WTC11 (cell line): ENCODE measurements at places on chromosomes 16 and 17.

GRCh38 chr16:88264641-88265285 lies 118.0 kb upstream of the ZNF469 start:
- peak; percentile 48 for DNase-seq

- no peak for DNase-seq
Observed at GRCh38 chr16:30077656-30078055, 1.9 kb downstream of the PPP4C start.

GRCh38 chr17:35116845-35117244 lies 2.8 kb downstream of the RAD51D start:
- no peak for DNase-seq

DNA sequence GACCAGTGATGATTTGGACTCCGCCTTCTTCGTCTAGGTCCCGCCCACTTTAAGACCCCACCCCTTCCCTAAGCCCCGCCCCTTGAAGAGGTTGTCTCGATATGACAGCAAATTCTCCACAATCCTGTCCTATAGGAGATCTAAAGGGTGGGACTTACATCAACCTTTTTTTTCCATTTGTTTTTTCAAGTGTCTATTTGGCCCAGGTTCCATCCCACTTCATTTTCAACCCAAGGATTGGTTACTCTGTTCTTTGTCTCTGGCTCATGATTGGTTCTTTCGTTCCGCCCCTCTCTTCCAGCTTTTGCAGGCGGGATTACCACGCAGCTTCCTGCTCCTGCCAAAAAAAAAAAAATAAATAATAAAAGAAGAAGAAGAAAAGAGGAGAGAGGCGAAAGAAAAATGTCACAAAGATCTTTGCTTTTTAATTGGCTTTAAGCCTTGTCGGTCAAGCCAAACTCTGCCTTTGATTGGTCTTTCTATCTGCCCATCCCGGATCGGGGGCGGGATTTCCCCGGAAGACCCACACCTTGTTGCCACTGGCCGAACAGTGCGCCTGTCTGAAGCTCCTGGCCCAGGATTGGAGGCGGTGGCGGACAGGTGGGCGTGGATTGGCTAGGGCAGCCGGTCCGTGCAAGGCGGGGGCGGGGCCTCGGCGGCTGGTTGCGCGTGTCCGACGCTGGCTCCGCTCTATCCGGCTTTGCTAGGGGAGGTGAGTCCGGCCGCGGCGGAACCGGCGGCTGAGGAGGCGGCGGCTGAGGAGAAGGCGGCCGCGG lies 1.2 kb upstream of the NLK start:
- peak; percentile 100 for DNase-seq

DNA sequence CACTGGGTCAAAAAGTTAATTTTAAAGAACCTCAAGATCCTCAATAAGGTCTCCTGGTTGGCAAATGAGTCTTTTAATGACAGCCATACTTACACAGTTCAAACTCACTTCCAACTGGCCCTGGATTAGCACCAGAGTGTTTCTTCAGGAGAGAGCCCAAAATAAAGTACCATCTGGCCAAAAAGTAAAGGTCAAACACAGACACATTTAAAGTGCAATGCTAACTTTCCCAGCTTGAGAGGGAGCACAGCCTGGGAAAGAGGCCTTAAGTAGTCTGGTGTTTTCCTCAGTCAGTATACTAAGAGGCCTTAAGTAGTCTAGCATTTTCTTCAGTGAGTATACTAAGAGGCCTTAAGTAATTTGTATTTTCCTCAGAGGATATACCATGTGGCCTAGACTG lies 46.6 kb upstream of the ERN1 start:
- no peak for DNase-seq
